ENCODE measurements at places on chromosomes 1 and 21.

DNA sequence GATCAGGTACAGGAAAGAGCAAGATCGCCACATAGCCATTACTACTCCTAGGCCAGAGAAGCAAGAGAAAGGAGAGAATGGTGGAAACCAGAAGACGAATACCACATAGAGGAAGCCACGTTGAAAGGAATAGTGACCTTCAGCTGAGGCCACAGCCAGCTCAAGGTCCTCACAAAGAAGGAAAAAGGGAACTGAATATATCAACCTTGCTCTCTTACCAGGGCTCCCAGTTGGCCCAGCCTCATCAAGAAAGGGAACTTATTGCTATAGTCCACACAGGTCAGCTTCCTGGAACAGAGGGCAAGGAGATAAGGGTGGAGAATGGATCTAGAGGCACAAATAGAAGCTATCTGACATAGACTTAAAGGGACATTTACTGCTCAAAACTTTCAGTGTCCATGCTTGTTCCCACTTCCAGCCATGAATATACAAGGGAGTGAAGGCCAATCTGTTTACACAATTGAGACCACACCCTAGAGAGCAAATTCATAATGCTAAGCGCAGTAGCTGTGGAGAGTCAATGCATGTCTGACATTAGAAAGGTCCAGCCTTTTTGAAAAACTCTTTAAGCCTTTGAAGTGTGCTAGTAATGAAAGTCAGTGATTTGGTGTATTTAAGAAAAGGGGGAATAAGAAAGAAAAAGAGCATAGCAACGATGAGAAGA, 120.7 kb upstream of the ZC3H11B start:
- no peak for DNase-seq

GRCh38 chr1:1437033-1437903, 1.8 kb downstream of the VWA1 start:
- DNase-seq = no peak

GRCh38 chr21:41703857-41704501, 62.9 kb downstream of the RIPK4 start:
- no peak for DNase-seq

DNA sequence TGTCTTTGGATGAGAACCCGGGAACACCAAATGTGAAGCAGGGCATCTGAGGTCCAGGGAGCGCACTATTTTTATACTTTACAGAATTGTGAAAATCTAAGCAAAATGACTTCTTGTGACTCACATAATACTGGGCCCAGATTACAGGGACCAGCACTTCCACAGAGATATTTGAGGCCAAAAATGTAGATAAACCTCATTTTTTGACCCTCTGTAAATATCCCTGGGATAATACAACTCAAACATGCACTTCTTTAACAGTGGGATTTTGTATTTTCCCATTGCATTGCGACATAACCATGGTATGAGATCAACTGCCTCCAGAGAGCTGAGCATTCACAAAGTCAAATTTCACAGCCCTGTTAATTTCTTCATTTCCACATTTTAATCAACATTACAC, 289.4 kb upstream of the ADGRL4 start:
- DNase-seq = no peak

DNA sequence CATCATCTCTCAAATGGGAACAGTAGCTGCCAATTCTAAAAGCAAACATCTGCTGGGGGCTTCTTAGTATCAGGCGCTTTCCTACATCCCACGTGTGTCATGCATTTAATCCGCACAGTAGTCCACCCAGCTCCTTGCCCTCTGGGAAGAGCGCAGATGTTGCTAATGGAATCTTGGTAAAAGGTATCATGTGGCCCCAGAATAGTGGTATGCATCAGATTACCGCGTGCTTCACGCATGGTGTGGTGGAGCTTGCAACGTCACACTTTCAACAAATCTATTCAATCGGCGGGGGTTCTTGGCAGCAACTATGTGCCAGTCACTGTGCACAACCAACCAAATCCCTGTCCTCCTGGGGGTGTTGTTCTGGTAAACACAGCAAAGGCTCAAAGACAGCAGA, 141.0 kb downstream of the HIVEP3 start:
- DNase-seq = no peak

- no peak for DNase-seq
Observed at GRCh38 chr1:24155011-24155782, 12.3 kb upstream of the IL22RA1 start.

DNA sequence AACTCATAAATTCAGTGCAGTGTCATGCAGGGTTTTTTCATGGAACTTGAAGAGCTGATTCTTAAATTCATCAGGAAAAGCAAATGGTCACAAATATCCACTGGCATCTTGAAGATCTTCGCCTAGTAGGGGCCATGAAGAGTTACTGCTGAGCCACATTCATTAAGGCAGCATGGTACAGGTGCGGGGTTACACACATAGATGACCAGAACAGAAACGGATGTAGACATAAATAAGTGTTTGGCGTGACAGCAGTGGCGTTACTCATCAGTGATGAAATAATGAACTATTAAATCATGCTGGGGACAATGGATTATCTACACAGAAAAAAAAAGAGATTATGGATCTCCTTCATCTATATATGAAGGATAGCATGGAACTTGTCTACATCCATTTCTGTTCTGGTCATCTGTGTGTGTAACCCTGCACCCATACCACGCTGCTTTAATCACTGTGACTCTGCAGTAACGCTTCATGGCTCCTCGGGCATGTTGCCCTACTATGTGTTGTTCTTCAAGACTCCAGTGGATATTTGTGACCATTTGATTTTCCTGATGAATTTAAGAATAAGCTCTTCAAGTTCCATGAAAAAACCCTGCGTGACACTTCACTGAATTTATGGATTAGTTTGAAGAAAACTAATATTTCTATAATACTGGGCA, 161.3 kb downstream of the GALNT2 start:
- DNase-seq = no peak

- DNase-seq = no peak
Observed at GRCh38 chr1:226712742-226713419, 26.2 kb downstream of the ITPKB start.

- DNase-seq = no peak
Observed at GRCh38 chr1:1080951-1081310, 6.8 kb upstream of the RNF223 start.

DNA sequence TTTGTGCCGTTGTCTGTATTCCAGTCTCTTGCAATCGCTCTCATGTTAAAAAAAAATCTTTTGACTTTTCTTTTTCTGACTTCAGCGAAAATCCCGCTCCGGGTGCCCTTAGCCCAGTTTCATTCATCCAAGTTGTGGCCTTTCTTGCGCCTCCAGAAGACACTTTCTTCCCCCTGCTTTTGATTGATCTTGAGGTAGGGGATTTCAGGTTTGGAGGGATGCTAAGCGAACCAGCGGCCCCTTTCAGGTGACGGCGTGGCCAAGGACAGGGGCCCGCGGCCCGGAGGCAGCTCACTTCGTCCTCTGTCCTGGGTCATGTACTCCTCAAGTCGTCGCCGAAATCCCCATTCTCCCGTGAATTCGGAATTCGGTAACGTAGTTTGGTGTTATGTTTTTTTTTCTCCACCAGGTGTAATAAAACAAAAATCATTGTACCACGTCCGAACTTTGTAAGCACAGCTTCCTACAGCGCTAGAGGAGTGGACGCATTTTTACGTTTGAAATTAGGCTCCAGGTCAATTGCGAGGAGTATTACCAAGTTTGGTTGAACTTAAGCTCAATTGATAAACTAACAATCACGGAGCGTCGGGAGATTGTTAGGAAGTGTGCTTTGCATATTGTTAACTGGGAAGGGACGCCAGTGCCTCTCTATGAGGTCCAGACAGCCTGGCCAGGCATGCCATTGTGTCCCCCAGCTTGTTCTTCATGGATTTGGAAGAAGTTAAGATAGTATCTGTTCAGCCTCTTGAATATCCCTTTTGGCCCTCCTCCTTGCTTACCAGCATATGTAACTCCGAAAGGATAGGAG, 1.1 kb downstream of the MRPS6 start:
- DNase-seq = no peak

DNA sequence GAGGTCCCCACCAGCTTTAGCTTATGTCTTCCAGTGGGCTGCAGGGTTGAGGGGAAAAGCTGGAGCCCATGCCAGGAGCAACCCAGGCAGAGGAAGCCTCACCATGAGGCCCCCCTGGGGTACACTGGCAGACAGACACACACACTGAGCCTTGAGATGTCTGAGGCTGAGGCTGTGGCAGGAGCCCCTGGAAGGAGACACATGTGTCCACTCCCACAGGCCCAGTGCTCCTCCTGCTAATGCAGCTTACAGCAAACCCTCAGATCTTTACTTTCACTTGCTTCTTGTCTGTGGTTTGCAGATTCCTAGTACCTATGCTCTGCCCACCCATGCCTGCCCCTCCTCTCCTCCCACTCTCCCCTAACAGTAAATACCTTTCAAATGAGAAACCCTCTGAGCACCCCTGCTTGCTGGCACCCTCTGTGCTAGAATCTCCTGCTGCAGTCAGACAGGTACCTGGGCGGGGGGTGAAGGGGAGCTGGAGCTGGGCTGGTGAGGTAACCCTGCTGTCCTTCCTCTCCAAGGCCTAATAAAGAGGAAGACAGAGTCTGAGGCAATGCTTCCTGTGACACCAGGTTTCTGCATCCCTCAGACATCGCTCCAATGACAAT, 63.4 kb upstream of the NEK2 start:
- DNase-seq = no peak

GRCh38 chr1:208083715-208084085, 160.5 kb downstream of the PLXNA2 start:
- no peak for DNase-seq

DNA sequence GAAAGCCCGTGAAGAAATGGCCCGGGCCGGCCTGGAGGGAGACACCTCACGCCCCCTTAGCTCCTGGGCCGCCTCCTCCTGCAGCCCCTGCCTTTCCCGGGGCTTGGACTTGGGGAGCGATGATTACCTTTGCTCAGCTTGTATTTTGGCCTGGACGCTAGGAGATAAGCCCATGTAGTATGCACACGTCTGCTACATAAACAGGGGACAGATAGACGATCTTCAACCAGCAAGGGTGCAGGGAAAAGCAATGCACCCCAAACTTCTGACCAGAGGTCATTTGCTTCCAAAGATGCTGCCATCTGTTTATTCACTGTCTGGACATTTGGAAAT, 936 bp downstream of the TP73 start:
- DNase-seq = no peak

DNA sequence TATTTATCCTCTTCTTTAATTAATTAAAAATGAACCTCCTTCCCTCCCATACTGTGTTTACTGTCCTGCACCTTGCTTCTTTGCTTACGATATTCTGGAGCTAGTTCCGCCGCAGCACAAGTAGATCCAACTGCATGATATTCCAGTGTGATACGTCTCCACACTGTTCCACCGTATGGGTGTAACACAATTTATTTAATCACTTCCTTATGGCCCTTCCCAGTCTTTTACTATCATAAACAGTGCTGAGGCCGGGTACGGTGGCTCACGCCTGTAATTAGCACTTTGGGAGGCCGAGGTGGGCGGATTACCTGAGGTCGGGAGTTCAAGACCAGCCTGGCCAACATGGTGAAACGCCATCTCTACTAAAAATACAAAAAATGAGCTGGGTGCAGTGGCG, 25.7 kb downstream of the CNST start:
- DNase-seq = no peak

DNA sequence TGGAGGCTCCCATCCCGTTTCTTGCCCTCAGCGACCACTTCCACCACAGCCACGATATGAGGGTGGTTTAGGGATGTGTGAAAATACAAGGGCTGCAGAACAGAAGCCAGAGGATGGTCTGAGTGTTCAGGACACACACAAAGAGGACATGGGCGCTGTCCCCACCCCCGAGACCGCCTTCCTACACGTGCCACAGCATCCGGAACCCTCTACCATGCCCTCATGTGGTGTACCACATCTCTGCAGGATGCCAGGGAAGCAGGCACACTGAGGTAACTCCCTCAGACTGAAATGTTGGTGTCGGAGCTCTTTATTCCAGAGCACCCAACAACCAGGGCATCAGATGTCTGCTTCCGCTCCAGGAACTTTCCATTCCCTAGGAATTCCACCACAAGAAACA, 23.1 kb downstream of the NPHP4 start:
- no peak for DNase-seq

GRCh38 chr1:24248859-24249258, 61.8 kb upstream of the IFNLR1 start:
- DNase-seq = no peak

GRCh38 chr21:46532080-46532479, 72.8 kb downstream of the S100B start:
- no peak for DNase-seq

DNA sequence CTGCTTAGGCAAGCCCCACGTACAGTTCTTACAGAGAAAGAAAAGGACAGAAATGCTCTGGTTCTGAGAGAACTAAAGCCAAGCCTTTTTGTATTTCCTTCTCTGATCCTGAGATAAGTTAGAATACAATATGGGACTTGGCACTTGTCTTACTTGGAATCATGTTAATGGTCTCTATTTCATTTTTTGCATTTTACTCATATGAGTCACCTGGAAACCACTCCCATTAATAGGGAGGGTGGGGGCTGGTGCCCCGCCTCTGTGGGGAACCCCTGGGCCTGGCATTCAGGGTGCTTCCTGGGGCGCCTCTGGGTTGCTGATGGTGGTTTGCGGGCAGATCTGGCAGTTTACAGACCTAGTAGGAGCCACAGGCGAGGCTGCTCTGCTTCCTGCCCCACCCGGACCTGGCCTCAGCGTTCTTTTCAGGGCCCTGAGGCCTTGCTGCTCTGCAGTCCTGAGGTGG, 26.7 kb downstream of the TSPAN2 start:
- no peak for DNase-seq

DNA sequence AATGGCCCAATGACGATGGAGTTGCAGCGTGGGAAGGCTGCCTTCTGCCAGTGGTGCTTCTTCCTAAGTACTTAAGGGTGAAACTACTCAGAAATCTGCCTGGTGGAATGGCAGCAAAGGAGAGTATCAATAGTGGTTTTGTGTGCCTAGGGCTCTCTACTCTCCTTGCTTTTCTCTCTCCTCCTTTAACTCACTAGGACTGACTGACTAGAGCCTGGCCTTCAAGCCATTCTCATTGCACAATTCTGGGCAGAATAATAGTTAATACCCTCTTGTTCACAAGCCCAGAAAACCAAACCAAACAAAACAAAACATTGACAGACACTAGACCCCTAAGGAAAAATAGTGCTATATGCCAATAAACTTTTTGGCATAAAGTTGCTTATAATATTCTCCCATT, 171.2 kb upstream of the PTGFR start:
- no peak for DNase-seq

DNA sequence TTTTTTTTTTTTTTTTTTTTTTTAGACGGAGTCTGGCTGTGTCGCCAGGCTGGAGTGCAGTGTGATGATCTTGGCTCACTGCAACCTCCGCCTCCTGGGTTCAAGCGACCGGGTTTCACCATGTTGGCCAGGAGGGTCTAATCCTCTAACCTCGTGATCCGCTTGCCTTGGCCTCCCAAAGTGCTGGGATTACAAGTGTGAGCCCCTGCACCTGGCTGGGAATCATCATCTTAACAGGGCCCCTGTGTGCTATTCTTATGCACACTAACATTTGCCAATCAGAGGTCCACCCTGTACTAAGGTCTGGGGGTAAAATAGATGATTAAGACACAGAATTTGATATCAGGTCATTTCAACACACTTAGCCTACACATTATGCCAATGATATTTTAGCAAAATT, 278.7 kb upstream of the CHRM3 start:
- DNase-seq = no peak

GRCh38 chr1:999725-1000356, at the start of gene HES4:
HES4 (minus strand) TSS chr1:1000097; CDS start chr1:999973, 124 bp downstream.
- no peak for DNase-seq

- DNase-seq = no peak
Observed at GRCh38 chr1:74549932-74550331, 37.5 kb upstream of the LRRC53 start.

All from cortex of kidney (tissue), 1 donor.